ENCODE measurements at places on chromosomes 11 and 22.

GRCh38 chr11:811446-812245, 1.9 kb downstream of the RPLP2 start:
- no peak for DNase-seq

GRCh38 chr11:14764579-14765527, 121.2 kb downstream of the PDE3B start:
- no peak for DNase-seq

DNA sequence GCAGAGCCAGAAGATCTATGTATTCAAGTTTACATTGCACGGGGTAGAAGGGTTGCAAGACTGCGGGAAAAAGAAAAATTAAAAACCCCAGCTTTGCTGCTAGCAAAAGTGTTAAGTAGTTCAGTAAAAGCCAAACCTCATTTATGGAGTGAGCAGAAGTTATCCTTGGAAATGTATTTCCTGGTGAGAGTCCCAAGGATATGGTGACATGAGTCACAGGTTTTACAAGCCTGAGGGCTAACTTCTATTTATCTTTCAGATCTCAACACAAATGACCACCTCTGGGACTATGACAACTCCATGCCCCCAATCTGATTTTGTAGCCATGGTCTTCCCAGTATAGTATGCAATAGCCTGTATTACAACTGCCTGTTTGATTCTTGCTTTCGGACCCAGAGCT, 26.1 kb downstream of the ABTB2 start:
- no peak for DNase-seq

DNA sequence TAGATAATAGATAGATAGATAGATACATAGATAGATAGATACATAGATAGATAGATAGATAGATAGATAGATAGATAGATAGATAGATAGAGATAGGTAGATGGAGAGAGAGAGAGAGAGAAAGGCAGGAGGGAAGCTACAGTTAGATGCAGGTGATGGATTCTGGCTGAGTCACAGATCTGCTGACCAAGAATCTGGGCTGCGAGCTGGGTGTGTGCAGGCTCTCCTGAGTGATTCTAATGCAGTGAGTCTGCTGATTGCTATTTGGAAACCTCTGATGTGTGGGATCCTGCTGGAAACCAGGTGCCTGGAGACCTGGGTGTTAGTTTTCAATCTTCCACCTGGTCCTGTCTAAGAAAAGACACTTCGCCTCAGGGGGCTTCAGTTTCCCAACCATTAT, 1441.8 kb downstream of the TBC1D22A start:
- DNase-seq: no peak
